ENCODE measurements at places on chromosomes 2 and 18.

GRCh38 chr2:236229186-236229585 lies 35.0 kb downstream of the ASB18 start:
- no peak for DNase-seq

DNA sequence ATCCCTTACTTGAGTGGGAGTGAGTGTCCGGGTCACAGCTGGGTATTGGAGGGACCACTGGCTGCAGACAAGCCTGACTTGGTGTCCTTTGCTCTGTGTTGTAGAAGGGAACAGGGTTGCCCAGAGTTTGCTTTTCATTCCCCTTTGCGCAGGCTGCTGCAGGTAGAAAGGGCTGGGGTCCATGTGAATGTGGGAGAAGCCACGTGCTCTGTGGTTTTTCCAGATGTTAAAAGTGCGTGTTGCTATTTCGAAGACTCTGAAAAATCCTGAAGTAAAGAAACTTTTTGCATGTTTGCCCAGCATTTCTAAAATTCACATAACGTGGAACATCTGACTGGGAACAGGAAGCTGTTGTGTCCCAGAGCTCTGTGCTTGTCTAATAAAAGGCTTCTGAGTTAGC lies 28.8 kb downstream of the GLI2 start:
- no peak for DNase-seq

DNA sequence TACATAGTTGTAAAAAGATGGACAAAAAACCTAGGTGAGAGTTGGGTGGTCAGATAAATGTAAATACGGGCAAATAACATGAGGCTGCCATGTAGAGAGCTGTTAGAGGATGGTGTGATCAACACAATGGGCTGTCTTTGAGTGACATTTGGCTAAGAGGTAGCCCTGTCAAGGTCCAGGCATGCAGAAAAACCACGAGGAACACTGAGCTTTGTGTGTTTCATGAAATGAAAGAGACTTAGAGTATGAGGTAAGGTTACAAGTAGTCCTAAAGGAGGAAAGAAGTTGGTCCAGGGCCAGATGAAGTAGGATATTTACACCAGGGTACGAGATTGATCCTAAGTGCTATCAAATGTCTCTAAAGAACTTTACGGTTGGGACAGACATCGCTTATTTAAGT lies 160.9 kb downstream of the RDH14 start:
- DNase-seq = no peak

DNA sequence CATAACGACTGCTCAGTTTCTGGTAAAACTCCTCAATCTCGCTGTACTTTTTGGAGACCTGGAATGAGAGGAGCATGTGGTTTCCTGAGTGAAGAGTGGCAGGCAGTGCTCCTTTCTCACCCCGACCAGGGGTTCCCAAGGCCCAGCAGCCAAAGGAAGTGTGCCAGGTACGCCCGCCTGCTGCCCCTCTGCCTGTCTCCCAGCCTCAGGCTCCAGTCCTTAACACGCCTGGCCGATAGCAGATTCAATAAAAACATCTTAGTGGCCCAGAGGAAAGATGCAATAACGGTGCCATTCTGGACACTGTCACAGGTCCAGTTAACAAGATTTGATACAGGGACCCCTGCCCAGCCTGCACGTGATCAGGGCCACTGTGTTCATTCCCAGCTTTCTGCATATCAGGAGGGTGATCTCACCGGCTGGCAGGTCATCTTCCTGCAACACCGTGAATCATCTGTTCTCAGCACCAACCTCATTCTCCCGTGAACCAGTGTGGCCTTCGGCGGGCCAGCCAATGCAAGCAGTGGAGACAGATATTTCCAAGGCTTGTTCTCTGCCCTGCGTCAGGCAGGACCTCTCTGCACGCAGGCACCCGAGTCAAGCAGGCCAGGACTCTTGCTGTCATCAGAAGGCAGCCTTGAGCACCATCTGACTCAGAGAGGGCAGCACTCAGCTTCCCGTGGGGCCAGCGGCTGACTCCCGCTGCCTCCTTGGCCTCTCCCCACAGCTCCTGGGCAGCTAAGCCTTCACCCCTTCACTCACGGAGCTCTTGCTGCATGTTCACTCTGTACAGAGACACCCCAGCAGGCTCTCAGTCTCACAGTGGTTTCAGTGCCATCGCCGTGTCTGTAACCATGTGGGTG lies 9.5 kb downstream of the HS1BP3 start:
- no peak for DNase-seq

DNA sequence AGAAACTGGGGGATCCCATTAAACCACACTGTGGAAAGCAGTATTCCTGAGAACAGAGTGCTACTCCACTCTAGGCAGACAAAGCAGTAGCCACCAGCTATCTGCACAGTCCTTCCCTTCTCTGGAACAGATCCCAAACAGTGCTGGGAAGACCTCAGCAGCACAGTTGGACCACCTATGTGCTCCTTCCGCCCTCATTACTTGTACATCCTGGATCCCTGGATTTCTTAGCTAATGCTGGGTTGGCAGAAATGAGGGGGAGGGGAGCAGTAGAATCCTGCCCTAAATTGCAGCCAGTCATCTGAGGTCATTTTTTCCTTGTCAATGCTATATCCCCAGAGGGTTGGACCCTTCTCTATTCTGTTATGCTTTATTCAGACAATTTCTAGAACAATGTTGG lies 13.8 kb upstream of the MALT1 start:
- DNase-seq = no peak

- DNase-seq = no peak
These were observed 37.0 kb downstream of the HAUS1 start for GRCh38 chr18:46141199-46141598.

GRCh38 chr2:236674238-236674637 lies 104.6 kb downstream of the ACKR3 start:
- DNase-seq = no peak

- DNase-seq = no peak
These were observed 32.5 kb upstream of the NT5DC4 start for GRCh38 chr2:112688086-112688880.

DNA sequence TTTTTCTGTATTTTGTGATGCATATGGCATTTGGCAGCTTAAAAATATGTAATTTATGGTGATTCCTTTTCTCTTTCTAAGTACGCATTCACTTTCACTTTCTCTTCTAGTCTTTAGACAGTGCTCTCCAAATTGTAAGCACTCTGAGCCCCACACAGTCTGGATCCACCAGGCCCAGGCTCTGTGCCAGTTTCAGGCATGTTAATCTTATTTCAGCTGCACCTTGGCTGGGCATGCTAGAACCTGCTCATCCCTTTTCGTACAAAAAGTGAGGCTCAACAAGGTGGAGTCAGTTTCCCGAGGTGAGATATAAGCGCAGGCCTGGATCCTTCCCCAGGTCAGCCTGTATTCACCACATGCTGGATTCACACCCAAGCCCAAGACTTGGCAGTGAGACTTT lies 203.9 kb downstream of the MTX2 start:
- no peak for DNase-seq

DNA sequence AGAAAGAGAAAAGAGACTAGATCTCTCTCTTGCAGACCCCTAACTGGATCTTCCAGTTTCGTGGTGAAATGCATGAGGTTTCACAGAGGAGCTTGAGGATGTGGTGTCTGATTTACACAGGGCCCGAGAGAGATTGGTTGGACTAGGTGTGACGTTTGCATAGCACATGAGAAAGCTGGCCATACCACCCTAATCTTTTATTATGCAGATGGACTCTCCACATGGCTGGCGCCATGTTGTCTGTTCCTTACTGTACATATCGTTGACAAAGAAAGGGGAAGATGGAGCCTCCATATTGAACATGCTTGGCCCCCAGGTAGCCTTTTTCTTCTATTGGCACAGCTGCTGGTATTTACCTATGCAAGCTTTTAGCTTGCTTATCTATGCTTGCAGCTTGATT lies 27.5 kb upstream of the PGAP1 start:
- DNase-seq = no peak

GRCh38 chr2:226701052-226701451 lies 98.6 kb downstream of the IRS1 start:
- DNase-seq = no peak

DNA sequence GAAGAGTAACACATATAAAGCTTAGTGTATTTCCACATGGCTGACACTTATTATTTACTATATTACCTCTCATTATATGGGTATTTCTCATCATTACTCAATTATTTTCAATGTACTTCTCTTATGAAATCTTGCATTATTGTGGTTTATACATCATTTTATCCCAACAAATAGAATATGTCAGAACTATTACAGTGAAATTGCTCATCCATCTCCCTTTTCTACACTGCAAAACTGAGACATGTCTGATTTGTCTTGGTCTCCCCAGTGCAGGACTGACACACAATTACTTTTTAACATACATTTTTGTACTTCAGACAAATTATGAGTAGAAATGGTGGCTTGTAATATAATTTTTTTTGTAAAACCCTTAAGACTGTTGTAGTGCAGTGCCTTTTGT lies 600.9 kb downstream of the PLCL1 start:
- no peak for DNase-seq

- no peak for DNase-seq
These were observed 6.8 kb downstream of the SRSF7 start for GRCh38 chr2:38744399-38744780.

GRCh38 chr2:22281033-22281432 lies 1103.9 kb upstream of the KLHL29 start:
- DNase-seq = no peak

- DNase-seq = no peak
These were observed 98.3 kb downstream of the MYCN start for GRCh38 chr2:16038621-16039020.

DNA sequence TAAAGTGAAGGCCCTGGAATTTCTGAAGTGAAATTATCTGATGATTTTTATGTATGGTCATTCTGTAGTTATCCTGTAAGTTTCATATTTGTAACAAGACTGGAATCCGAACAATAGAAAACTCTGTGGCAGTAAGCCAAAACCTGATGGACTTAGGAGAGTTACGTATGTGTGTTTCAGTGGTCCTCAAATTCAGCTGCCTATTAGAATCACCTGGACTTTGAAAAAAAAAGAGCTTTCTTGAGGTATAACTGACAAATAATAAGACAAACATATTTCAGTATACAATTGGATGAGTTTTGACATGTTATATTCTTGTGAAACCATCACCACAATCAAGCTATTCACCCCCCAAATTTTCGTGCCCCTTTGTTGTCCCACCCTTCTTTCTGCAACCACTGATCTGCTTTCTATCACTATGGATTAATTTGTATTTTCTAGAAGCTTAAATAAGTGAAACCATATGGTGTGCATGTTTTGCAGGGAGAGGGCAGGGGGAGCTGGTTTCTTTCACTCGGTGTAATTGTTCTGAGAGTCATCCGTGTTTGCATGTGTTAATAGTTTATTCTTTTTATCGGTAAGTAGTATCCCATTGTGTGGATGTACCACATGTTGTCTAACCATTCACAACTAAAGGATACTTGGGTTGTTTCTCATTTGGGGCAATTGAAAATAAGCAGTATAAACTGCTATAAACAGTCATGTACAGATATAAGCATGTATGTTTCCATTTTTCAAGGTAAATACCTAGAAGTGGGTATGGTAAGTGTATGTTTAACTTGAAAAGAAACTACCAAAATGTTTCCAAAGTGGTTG lies 50.2 kb upstream of the EML4 start:
- no peak for DNase-seq

DNA sequence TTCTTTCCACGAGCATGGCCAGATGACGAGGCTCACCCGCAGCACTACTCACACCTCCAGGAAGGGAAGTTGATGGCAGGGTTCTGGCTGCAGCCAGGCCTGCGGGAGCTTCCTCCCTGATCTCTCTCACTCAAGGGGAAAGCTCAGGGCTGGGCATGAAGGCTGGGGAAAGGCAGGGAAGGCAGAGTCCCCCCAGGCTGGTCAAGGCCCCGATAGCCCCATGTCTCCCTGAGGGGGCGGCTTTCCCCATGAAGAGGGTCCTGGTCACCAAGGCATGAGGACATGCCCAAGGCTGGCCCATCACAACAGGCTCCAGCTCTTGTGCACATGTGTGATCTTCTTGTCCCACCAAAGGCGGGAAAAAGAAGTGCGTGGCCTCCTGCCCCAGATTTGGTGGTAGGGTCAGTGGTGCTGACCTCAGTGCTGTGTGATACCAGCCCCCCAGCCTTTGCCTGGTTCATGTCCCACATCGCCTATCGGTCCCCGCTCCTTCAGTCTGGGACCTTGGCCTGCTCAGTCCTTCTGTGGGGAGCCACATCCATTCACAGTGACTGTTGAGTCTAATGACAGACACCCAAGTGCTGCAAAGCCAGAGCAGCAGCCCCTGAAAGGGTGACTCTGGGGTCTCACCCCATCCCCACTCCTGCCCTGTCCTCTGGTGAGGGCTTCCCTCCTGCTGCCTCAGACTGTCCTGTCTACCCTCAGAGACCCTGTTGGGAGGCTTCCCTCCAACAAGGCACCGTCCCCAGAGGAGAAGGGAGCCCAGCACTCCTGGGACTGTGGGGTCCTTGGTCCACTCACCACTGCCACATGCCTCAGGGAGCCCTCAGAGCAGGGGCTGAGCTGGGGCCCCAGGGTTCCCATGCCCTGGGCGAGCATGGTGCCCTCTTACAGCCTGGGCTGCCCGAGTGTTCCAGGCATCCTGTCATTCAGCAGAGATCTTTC lies 49.8 kb upstream of the ALPP start:
- no peak for DNase-seq

GRCh38 chr2:63596401-63596883 lies 7.7 kb downstream of the MDH1 start:
- no peak for DNase-seq

DNA sequence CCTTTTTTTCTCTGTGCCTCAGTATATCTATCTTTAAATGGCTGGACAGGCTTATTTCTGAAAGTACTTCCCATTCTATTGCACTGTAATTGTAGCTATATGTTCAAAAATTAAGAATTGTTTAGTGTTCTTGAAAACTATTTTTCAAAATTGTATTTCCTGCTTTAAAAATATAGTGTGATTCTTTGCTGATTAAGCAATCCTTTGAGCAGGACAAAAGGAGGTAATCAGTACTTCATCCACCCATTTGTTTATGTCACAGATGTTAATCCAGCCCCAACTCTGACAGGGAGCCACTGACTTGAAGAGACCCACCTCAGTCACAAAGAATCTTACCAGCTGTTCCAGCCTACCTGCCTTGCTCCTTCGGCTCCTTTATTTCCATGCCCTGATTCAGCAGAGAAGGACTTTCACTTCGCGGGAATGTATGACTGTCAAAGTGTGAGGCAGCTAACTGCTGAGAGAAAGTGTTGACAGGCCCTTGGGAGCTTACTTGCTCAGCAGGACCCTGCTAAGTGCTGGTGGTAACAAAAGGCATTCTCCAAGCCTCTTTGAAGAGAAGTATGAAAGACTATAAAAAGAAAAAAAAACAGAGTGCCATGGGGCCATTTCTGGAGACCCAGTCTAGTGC lies 393.3 kb upstream of the CYRIA start:
- DNase-seq = no peak

DNA sequence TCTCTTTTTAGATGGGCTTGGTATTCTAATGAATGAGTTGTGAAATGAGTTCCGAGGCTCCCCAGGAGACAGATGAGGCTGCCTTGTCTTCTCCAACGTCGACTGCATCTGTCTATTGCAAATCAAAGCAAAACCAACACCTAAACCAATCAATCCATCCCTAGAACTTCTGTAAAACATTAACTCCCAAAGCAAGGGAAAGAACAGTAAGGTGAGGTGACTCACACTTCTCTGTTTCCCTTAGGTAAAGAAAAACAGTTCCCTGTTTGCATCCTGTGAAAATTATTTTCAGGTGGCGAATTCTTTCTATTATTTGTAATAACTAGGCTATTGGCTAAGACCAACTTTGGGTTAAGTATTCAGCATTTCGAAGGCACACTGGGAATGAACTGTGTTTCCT lies 249.4 kb downstream of the EPHA4 start:
- DNase-seq = no peak

- DNase-seq = no peak
These were observed 9.8 kb downstream of the REL start for GRCh38 chr2:60891180-60891579.

- DNase-seq = no peak
These were observed 79.7 kb upstream of the TAF1B start for GRCh38 chr2:9763356-9764152.
